Urothelium cell line (cell line): ENCODE measurements at places on chromosomes 7 and 10.

GRCh38 chr7:2163600-2164555, 68.9 kb downstream of the MAD1L1 start:
- no peak for DNase-seq

GRCh38 chr10:122550427-122550826, 10.1 kb upstream of the DMBT1 start:
- no peak for DNase-seq

GRCh38 chr10:34303022-34303421, 512.1 kb downstream of the PARD3 start:
- DNase-seq = no peak

- no peak for DNase-seq
Observed at GRCh38 chr10:122591736-122592135, 31.2 kb downstream of the DMBT1 start.

DNA sequence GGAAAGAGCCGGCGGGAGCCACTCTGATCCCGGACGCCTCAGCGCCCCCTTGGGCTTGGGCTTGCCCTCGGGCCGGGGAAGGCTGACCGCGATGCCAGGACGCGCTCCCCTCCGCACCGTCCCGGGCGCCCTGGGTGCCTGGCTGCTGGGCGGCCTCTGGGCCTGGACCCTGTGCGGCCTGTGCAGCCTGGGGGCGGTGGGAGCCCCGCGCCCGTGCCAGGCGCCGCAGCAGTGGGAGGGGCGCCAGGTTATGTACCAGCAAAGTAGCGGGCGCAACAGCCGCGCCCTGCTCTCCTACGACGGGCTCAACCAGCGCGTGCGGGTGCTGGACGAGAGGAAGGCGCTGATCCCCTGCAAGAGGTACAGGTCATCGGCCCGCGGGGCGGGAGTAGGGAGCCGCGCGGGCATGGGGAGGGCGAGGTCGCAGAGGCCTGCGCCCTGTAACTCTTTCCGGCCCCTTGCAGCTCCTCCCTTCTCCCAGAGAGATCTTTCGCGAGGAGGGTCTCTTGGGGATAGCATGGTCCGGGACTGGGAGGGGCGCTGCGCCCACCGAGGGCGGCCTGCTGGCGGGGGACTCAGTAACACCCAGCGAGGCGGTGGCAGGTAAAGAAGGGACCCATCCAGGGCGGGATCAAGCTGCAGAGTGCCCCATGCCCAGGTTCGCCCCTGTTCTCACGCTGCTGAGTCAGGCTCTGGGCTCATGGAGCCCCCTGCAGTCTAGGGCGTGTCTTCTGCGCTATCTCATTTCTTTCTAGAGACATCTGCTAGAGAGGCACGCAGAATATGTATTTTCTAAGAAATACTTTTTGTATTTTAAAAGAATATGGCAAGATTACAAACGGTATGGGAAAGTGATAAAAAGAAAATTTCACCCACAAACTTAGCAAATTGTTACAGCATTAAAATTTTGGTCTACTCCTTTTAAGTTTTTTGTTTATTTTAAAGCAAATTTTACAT, 687 bp downstream of the EPDR1 start:
- peak; percentile 69 for DNase-seq
